ENCODE measurements at places on chromosomes 12 and 14.

DNA sequence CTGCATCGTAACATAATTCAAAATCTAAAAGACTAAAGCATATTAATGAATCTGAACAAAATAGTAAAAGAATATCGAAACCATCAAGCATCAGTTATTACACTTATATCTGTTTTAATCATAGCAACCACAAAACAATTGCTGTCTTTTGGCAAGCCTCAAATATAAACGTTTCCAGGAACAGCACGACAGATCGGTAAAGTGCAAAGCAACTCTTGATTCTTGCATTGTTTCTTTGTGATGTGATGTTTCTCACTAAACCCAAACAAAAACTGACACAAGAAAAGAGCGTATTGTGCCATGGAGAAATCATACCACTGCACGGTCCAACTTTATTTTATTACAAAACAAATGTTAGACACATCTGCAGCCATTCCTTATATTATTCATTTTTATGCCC lies 9.2 kb upstream of the MYF6 start:
- DNase-seq: no peak

- no peak for DNase-seq
Observed at GRCh38 chr12:27575090-27575761, 51.2 kb downstream of the PPFIBP1 start.

GRCh38 chr12:105672121-105672975 lies 341.9 kb downstream of the C12orf75 start:
- no peak for DNase-seq

DNA sequence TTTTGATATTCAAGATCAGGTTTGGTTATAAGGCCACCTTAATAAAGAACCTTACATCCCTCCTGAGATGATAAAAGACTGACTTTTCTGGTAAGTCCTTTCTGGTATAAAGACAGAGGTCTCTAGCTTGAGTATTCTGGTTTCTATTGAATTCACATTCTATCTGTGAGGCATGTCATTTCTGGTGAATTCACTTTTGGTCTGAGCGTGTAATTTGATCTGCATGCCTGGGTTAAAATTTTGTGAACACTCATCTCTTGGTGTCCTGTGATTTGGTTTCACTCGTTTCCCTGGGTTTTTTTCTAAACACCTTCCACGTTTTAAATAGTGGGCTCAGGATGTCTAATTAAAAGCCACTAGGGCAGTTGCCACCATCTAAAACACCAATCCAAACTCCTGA lies 12.2 kb downstream of the EIF5 start:
- DNase-seq: no peak

GRCh38 chr12:122834104-122834920 lies 945 bp upstream of the HIP1R start:
- no peak for DNase-seq

GRCh38 chr12:34219046-34219770 lies 196.9 kb downstream of the ALG10 start:
- DNase-seq: no peak

All from GM13976 (cell line).